ENCODE measurements at places on chromosomes 4 and X.

DNA sequence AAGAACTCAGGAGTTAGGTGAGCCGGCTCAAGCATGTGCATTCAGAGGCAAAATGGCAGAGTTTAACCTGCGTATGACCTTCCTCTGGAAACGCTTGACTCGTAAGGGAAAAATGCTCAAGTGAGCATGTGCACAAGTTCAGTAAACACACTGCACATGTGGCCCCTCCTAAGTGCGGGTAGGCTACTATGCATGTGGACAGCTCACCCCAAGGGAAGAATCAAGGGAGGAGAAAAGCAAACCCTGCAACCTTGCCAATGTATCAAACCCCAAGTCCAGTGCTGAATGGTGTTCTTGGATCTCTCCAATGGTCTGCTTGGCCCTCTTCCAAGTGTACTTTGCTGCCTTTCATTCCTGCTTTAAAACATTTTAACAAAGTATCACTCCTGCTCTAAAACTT lies 407.1 kb downstream of the ADAM29 start:
- ATAC-seq = no peak

DNA sequence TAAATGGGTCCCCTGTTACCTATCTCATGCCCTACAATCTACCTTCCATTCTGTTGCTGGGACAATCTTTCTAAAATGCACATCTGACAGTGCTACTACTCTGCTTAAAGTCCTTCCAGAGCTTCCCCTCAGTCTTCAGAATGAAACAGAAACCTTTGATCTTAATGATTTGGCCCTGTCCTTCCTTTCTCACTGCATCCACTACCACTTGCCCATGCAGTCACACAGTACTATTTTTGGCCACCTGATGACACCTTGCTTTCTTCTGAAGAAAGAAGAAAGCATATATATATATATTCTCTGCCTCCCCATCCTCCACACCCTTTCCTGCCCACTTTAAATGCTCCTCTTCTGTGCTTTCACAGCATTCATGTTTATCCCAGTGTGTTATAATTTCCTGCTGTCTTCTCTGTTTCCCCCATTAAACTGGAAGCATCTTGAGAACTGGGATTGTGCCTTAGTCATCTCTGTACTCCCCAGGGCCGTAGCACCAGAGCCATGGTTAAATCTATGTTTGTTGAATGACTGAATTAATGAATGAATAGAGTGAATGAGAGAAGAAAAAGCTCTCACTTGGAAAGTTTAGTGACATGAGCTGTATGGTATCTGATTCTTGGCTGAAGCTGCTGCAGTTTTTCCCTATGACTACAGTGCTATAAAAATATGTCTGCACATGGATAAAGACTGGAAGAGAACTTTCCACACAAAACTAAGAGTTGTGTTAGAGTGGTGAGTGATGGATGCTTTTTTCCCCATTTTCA lies 56.2 kb downstream of the RTL9 start:
- no peak for ATAC-seq

- ATAC-seq = no peak
Measured at GRCh38 chrX:2464677-2465166, 36.1 kb downstream of the DHRSX start.

DNA sequence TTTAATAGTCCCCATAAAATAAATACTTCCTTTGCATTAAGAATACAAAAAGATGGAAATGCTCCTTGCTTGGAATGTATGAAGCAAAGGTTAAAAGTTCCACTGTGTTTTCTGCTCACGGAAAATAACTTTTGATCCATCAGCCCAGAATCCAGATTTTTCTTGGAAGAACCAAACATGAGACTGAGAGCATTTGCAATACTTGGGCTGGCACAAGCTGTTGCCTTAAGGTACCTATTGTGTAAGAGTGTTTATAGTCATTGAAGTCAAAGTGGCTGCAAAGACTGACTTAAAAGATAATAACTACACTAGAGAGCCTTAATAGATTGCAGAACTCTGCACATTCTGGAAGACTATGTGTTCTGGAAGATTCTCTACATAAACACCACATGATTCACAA lies 281.4 kb downstream of the RAB28 start:
- no peak for ATAC-seq

DNA sequence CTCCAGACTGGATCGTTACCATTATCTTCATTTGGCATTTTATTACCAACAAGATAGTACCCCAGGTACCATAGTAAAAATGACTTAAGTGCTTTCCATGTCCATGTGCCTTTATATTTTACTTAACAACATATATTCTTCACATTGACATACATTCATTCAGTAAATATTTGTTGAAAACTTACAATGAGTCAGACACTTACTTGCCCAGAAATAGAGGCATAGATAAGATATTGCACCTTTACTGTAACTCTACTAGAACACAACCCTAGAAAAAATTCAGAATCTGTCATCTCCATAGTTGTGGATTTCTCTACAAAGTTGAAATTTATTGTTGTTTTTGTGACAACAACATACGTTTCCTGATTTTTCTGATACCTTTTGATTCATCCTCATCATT lies 640.6 kb downstream of the RPA4 start:
- ATAC-seq = no peak

DNA sequence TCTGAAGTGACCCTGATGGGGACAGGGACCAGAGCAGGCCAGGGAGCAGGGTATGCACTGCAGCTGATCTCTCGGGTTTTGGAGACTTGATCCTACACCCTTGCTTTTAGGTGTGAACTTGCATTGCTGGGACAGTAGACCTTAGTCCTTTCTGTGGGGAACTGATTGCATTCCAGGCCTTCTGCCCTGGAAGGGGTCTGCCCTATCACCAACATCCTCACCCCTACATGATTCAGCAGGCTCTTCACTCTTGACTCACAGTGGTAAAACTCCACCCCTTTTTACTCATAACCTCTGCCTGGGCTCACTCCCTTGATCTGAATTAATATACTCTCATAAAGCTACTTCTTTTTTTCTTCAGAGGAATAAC lies 6.6 kb upstream of the DDX60L start:
- peak; percentile 60 for ATAC-seq

DNA sequence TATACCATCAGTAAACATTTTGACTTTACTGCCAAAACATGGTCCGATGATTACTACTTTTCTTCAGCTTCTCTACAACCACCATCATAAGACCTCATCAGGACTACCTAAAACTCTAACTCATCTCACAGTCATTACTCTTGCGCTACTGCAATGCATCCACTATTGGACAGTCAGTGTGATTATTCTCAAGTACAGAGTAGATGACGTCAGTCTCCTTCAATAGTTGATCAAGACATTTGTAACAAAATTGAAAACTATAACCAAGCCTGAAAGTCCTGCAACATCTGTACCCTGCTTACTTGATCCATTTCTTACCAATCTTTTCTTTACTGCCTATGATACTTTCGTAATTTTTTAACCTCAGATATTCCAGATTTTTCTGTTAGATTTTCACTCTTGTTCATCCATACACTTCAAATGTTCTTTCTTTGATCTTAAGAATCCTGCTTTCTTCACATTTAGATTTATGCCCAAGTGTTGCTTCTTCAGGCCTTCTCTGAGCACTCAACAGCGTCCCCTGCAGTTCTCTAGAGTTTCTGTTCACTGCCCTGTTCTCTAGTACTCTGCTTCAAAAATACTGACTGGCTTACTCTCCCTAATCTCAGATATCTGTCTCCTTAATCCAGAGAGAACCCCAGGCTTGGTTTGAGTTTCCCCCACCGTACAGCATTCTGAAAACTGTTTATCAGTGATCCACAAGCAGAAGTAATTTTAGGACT lies 1517.6 kb downstream of the STIM2 start:
- peak; percentile 40 for ATAC-seq

DNA sequence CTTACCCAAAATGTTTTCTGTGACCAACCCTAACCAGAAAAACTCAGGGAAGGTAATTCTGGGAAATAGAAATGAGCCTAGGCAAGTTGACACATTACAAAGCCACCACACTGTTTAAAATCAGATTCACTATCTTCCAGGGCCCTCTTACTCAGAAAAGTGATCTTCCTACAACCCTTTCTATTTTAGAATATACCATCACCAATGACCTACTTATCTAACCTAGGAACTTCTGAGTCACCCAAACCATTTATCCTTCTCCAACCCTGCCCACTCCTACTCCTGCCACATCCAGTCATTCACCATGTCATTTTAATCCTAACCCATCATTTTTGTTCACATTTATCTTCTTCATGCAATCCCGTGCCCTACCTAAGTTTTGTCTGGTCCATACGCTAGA lies 89.9 kb downstream of the FTHL17 start:
- ATAC-seq = no peak

DNA sequence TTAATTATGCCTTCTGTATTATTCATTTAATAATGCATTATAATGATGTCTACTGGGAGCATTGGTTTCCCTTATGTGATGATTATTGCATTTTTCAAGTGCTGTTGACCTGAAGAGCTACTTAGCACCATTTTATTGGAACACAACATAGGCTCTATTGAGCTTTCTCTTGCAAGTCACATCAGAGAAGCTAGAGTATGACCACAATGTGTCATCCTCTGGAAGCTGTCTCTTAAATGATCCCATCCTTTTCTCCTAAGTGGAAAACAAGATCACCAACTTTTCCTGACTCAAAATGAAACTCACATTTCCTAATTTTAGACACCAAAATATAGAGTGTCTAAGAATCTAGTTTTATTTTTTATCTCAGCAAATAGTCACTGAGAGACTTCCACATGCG lies 1451.9 kb downstream of the PCDH7 start:
- no peak for ATAC-seq

- ATAC-seq = no peak
Measured at GRCh38 chrX:100381619-100382018, 28.5 kb downstream of the PCDH19 start.

GRCh38 chrX:135513130-135513515 lies 7.3 kb upstream of the INTS6L start:
- ATAC-seq = no peak

GRCh38 chr4:98377559-98377958 lies 116.4 kb downstream of the RAP1GDS1 start:
- ATAC-seq = peak; percentile 52

DNA sequence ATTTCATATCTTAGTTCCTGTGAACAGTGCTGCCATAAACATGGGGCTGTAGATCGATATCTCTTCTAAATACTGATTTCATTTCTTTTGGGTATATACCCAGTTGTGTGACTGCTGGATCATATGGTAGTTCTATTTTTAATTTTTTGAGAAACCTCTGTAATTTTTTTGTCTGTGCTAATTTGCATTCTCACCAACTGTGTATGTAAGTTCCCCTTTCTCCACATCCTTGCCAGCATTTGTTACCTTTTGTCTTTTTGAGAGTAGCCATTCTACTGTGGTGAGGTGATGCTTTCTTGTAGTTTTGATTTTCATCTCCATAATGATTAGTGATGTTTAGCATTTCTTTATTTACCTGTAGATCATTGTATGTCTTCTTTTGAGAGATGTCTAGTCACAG lies 2086.5 kb upstream of the TENM3 start:
- no peak for ATAC-seq

- no peak for ATAC-seq
Measured at GRCh38 chrX:108070891-108071290, 20.5 kb downstream of the PSMD10 start.

DNA sequence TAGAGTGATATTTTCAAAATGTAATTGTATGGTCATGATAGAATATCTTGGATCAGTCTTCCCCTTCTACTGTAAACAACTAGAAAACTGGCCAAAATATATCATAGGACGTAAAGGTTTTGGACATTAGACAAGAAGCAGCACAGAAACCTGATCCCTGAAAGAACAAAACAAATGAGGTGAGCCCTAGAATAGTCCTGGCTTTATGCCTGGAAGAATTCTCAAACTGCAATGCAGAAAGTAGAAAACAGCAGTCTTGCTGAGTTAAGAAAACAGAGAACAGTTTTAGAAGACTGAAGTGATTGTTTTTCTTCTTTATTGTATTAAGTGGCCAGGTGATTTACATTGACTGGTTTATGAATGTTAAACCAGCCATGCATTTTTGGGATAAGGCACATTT lies 19.5 kb downstream of the NSUN7 start:
- peak; percentile 92 for ATAC-seq

DNA sequence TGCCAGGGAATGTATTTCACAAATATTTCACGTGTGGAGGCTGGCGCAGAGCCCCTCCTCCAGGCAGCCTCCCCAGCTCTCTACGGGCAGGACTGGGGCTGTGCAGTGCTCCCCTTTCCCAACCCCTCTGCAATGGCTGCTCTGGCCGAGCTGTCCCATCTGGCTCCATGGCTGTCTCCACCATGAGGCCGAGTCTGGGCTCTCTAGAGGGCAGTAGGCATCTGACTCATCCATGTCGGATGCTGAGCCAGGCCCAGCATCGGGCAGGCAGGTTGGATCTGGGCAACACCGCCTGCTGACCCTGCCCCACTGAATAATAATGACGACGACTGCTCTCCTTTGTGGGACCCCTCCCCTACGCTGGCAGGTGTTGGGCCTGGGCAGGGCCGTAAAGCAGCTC lies 11.0 kb upstream of the SH3TC1 start:
- peak; percentile 64 for ATAC-seq

- peak; percentile 74 for ATAC-seq
Measured at GRCh38 chrX:115949900-115950822, 220.4 kb upstream of the AGTR2 start.

GRCh38 chr4:38859501-38859900 lies 2.9 kb upstream of the TLR6 start:
- no peak for ATAC-seq
